ENCODE measurements at places on chromosomes 4 and X. TPM values are rescaled to one million over a fixed set of nuclear protein-coding genes. Genes with fewer than 3 reads are reported as not detected.

Gene RPS6KA6
- total RNA-seq: 0.40 TPM

Gene RASL11B
- total RNA-seq: 23.8 TPM

Gene CFAP99
- not detected for total RNA-seq

Gene PARM1
- total RNA-seq: 74.4 TPM

Gene ODAPH
- total RNA-seq: not detected

Gene SSX2
- total RNA-seq: not detected

Gene ARX
- total RNA-seq: not detected

Gene MAGEA4
- not detected for total RNA-seq

Gene SLC49A3
- 12.1 TPM for total RNA-seq

Gene MAMLD1
- total RNA-seq: 2.6 TPM

Gene REELD1
- total RNA-seq: 0.22 TPM

Gene UNC5C
- 1.7 TPM for total RNA-seq

Gene MAGEA10
- total RNA-seq: not detected

Gene TEX11
- total RNA-seq: not detected

Gene GAGE13
- total RNA-seq: not detected

Gene SLC25A43
- total RNA-seq: 2.1 TPM

Gene F11
- 0.35 TPM for total RNA-seq

Gene TBC1D9
- total RNA-seq: 15.0 TPM

Gene DGAT2L6
- total RNA-seq: not detected

Gene TEX13D
- total RNA-seq: not detected

Gene CXorf51B
- not detected for total RNA-seq

Gene SMPX
- 732 TPM for total RNA-seq

Gene NCAPG
- total RNA-seq: 0.24 TPM

Gene COL25A1
- 1.00 TPM for total RNA-seq

Gene CXCL10
- 2.3 TPM for total RNA-seq

Gene PPEF1
- total RNA-seq: 0.19 TPM

Gene UGT2A1
- not detected for total RNA-seq

Gene RNF212
- total RNA-seq: 1.4 TPM

Gene PNMA6F
- total RNA-seq: not detected
